ENCODE measurements at places on chromosomes 3 and 15. TPM values are rescaled to one million over a fixed set of nuclear protein-coding genes. Genes with fewer than 3 reads are reported as not detected.

The TTLL13 gene
- total RNA-seq = 0.11 TPM

The IL17RD gene
- 0.25 TPM for total RNA-seq

The LOXL1 gene
- not detected for total RNA-seq

The ASB7 gene
- total RNA-seq = 10.1 TPM

The SSUH2 gene
- not detected for total RNA-seq

The SNTN gene
- total RNA-seq = not detected

The LRRC2 gene
- not detected for total RNA-seq

The GABRR3 gene
- total RNA-seq = not detected

The CHRD gene
- 1.3 TPM for total RNA-seq

The NUP210 gene
- 128 TPM for total RNA-seq

The GOLGA6L4 gene
- 2.1 TPM for total RNA-seq

The EBLN2 gene
- 2.2 TPM for total RNA-seq

The ALS2CL gene
- 0.13 TPM for total RNA-seq

The CKMT1A gene
- total RNA-seq = 8.3 TPM

The CIDEC gene
- not detected for total RNA-seq

The DPPA4 gene
- total RNA-seq = 0.53 TPM

The SOX14 gene
- not detected for total RNA-seq

The NOX5 gene
- total RNA-seq = not detected

The TJP1 gene
- 39.3 TPM for total RNA-seq

The KBTBD12 gene
- not detected for total RNA-seq

The C3orf20 gene
- not detected for total RNA-seq

The CFAP91 gene
- total RNA-seq = not detected

The CILP gene
- total RNA-seq = not detected

The UBR1 gene
- 24.0 TPM for total RNA-seq

The TTC23 gene
- 3.5 TPM for total RNA-seq

The AADACL2 gene
- not detected for total RNA-seq

The CFAP100 gene
- total RNA-seq = not detected

The KLHL40 gene
- total RNA-seq = not detected

The NDN gene
- 3.1 TPM for total RNA-seq

The MRPL3 gene
- 134 TPM for total RNA-seq

The GADL1 gene
- total RNA-seq = not detected

The NMNAT3 gene
- 6.8 TPM for total RNA-seq

The A4GNT gene
- total RNA-seq = not detected

The LXN gene
- total RNA-seq = 0.34 TPM

The SNURF gene
- 0.31 TPM for total RNA-seq
